Suppressor macrophage treated with lipopolysaccharide for 1 hour (primary cell): ENCODE measurements at places on chromosomes 3 and 15.

DNA sequence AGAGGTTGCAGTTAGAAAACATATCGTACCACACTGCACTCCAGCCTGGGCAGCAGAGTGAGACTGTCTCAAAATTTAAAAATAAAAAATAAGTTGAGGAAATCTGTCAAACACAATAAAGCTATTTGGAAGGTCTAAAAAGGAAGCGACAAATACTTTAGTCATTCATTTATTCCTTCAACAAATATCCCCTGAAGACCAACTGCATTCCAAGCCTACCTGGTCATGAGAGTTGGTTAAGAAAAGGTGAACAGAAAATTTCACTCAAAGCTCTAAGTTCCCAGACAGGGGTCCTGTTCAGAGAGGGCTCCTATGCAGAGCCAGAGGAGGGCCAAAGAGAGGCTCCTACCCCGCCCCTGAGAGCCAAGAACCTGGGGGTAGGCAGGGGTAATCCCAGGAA lies 15.4 kb upstream of the PRKAR2A start:
- DNase-seq, result no peak

- DNase-seq, result no peak
Measured at GRCh38 chr3:134214239-134214638, 36.4 kb downstream of the RYK start.

GRCh38 chr15:83769411-83769999 lies 115.6 kb downstream of the ADAMTSL3 start:
- no peak for DNase-seq

GRCh38 chr3:192818126-192818525 lies 90.8 kb upstream of the FGF12 start:
- DNase-seq, result no peak

GRCh38 chr15:42691308-42691707 lies 45.6 kb downstream of the CDAN1 start:
- DNase-seq, result no peak

GRCh38 chr15:89364341-89364740 lies 29.7 kb upstream of the POLG start:
- peak; percentile 83 for DNase-seq

- no peak for DNase-seq
Measured at GRCh38 chr15:80485370-80486164, 81.4 kb downstream of the ARNT2 start.

- DNase-seq, result no peak
Measured at GRCh38 chr3:78644847-78645246, 1123.0 kb downstream of the ROBO1 start.

GRCh38 chr3:102896851-102897621 lies 462.2 kb downstream of the ZPLD1 start:
- no peak for DNase-seq

DNA sequence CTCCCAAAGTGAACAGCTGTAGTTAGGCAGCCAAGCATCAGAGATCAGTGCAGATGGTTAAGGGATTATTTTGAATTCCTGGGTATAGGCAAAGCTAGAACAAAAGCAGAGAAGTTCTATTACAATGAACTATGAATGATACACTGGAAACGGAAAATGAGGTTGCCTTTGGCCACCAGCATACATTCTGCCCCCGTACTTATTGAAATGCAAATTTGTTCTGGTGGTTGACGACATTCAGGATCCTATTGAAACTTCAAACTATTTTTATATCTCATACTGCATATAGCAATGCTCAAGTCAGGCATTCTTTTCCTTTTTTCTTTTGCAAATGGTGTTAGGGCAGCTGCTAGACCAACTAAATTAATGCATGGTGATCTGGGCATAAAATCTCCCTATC lies 61.7 kb downstream of the SLC12A1 start:
- DNase-seq, result no peak

GRCh38 chr3:48428572-48429316 lies 1.1 kb downstream of the PLXNB1 start:
- DNase-seq, result no peak

- DNase-seq, result peak; percentile 72
Measured at GRCh38 chr3:30693470-30694120, 87.2 kb downstream of the TGFBR2 start.

DNA sequence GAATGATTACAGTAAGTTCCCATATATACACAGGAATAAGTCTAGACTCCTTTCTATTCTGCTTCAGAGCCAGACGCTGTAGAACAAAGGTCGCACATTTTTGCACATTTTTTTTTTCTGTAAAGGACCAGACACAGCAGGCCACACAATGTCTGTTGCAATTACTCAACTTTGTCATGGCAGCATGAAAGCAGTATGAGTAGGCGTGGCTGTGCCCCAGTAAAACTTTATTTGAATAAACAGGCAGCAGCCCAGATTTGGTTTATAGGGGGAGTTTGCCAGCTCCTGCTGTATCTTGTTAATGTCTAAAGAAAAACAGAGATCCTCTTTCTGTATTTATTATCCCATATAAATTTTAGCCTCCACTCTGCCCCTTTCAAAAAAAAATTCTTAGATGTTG lies 708.3 kb downstream of the FHIT start:
- DNase-seq, result no peak

GRCh38 chr3:73411993-73412392 lies 212.7 kb downstream of the PDZRN3 start:
- no peak for DNase-seq

DNA sequence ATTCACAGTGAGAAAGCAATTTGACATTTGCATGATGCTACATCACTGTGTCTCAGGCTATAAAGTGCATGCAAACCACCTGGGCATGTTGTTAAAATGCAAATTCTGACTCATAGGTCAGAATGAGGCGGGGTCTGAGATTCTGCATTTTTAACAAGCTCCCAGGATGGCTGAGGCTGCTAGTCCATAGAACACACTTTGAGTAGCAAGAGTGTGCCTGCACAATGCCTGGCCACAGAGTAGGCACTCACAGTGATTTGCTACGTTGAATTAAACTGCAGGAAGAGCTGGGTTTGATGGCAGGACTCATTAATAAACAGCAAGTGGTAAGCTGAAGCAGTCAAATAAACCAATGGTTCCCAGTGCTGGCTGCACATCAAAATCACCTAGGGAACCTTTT lies 48.1 kb downstream of the NTRK3 start:
- no peak for DNase-seq

DNA sequence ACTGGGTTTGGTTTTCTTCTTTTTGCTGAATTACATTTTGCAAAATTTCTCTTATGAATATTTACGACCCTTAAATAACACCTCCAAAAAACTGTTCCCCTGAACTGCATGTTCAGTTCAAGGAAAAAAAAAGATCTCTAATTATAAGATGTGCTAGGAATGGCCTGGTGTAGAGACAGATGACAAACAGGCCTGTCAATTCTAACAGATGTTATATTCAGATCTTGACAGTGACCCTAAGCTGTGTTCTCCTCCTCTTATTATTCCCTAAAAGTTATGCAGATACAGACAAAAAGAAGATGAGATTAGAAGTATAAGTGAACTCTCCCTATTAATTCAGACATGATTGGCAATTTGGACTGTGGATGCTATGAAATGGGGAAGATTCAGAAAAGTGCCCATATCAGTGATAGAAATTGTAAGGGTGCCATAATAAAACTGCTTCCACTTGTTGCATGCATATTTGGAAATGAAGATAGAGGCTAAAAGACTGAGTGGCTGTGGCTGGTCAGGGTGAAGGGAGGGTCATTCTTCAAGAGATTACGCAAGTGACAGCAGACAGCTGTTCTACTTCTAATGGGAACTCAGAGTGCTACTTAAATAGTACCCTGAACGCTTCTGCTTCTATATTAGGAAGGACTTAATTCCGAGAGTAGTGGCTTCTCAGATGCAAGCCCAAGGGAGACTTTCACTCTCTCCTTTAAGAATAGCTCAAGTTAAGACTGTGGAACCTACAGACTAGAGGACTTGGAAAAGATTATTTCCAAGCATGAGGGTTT lies 75.5 kb downstream of the ADAMTS9 start:
- no peak for DNase-seq

GRCh38 chr3:11774296-11774877 lies 72.3 kb downstream of the TAMM41 start:
- DNase-seq, result peak; percentile 4

- DNase-seq, result no peak
Measured at GRCh38 chr3:136070334-136070733, 104.8 kb downstream of the PPP2R3A start.

DNA sequence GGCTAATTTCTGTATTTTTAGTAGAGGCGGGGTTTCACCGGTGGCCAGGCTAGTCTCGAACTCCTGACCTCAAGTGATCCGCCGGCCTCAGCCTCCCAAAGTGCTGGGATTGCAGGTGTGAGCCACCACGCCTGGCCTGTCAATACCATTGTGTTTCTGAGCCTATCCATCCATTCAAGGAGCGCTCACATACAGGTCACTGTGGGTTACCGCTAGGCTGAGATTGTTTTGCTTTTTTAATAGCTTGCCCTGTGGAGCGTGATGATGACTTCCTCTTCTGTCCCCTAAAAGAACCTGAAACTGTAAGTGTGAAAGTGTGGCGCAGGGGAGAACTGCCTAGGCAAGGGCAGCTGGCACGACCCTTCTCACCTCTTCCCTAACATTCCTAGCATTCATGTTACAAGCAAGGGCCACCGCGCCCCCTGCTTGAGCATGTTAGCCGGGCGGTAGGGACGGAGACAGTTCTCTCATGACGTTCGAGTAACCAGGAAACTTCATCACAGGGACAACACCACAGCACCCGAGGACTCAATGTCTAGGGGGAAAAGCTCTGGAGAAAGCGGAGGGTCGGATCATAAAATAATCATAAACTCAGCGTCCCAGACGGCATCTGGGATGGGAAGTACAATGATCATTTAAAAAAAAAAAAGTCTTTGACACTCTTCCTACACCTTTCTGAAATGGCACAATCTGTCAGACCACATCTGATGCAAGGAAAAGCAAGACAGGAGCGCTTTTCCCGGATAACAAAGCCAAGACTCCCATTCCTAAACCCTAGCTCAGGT lies 790 bp downstream of the LAMP3 start:
- peak; percentile 45 for DNase-seq

GRCh38 chr15:49288391-49288790 lies 118.3 kb downstream of the GALK2 start:
- no peak for DNase-seq

- DNase-seq, result no peak
Measured at GRCh38 chr3:37766797-37767776, 94.6 kb upstream of the CTDSPL start.

GRCh38 chr3:120357807-120358206 lies 8.7 kb upstream of the LRRC58 start:
- no peak for DNase-seq
